Fibroblast of skin of back (primary cell): ENCODE measurements at places on chromosomes 1 and 21.

DNA sequence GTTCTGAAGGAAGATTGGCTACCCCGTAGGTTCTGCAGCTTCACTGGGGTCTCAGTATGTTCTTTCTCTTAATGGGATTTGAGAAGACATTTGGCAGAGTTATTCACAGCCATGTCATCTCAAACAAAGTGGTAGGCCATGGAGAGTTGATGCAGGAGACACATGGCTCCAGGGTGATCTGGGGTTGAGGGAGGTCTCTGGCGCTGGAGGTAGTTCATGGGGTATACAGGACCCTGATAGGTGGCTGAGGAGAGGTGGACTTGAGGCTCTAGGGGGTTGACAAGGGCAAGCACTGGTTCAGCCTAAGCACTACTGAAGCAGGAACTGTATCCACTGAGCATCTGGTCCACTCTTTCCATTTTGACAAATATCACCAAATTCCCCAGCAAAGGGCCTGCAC, 100.4 kb downstream of the C1orf94 start:
- no peak for DNase-seq

- DNase-seq: no peak
Observed at GRCh38 chr1:215418876-215419447, 148.1 kb upstream of the KCTD3 start.

GRCh38 chr1:184820218-184820750, 65.6 kb upstream of the EDEM3 start:
- DNase-seq: no peak

DNA sequence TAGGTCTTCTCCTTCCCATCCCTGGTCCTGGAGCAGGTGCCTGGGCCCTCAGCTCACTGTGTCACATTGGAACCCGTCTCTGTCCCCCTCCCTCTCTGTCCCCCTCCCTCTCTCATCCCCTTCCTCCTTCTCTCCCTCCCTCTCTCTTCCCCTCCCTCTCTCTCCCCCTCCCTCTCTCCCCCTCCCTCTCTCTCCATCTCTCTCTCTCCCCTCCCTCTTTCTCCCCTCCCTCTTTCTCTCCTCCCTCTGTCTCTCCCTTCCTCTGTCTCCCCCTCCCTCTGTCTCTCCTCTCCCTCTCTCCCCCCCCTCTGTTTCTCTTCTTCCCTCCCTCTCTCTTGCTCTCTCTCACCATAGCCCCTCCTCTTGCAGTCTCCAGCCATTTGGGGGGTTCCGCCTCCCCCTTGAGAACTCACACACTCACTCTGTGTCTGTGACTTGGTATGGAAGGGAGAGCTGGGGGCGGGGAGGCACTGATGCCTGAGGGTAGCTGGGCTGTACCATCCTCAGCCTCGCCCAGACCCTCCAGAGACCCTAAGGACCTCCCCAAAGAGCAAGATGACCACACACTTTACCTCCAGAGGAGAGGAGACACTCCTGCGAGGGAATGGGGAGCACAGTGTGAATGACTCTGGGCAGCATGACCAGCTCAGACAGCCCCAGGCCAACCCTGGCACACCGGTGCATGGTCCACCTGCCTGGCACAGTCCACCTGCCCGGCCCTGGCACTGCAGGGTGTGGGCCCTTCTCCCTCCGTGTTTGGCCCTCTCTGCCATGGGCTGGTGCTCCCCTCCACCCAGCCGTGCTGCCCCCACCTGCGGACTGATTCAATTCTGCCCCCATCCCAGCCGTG, 102.8 kb upstream of the ARHGEF16 start:
- DNase-seq: no peak

- no peak for DNase-seq
Observed at GRCh38 chr1:156486421-156487344, 13.9 kb downstream of the MEF2D start.

DNA sequence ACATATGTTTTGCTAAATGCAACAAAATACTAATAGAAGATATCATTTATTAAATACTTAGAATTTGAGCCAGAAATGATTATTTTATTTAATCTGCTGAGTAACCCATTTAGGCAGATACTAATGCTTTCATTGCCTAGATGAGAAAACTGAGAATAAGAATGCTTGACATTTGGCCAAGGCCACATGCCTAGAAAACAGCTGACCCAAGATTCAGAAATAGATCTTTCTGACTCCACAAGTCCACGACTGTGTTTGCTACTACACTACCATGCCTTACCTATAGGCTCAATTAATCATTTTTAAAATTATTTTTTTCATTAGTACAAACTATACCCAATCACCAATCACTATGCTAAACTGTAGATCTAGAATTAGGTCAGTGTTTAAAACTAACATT, 129.7 kb downstream of the ATP1B1 start:
- peak; percentile 18 for DNase-seq

DNA sequence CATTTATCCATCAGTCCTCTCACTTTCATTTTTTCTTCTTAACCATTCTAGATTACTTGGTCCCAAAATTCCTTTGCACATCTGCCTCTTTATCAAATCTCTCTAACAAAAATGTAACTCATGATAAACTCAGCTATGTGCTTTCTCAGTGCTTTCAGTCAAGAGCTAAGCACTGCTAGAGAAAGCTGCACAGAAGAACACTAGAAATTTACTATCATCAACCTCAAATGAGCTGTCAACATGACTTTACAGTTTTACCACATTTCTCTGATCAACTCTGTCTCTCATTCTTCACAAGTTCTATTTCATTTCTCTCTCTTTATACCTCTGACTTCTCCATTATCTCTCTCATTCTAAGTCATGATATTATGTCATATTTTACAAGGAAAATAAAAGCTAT, 54.2 kb upstream of the PRKACB start:
- DNase-seq: no peak

DNA sequence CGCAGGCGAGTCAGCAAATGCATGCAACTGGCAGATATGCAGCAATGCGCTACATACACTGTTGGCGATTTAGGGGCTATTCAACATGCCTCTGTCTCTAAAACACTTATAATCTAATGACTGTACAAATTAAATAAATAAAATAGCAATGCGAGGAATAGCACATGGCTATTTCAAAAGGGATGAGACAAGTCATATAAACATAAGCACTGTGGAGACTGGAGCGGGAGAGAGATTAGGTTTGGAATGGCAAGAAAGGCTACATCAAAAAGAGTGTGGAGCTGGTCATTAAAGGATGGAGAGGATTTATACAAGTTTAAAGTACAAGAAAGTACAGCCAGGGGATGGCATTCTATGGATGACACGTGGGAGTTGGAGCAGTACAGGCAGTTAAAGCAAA, 523.5 kb upstream of the CAMK1G start:
- no peak for DNase-seq
